DMS153 (cell line): ENCODE measurements at places on chromosomes 7 and 10.
A peak's percentile ranks its signal among the peaks of the same experiment; 100 is the strongest.

GRCh38 chr7:153027210-153027609, 267.7 kb downstream of the ACTR3B start:
- no peak for DNase-seq

GRCh38 chr10:74047871-74048270, 50.0 kb downstream of the VCL start:
- no peak for DNase-seq

DNA sequence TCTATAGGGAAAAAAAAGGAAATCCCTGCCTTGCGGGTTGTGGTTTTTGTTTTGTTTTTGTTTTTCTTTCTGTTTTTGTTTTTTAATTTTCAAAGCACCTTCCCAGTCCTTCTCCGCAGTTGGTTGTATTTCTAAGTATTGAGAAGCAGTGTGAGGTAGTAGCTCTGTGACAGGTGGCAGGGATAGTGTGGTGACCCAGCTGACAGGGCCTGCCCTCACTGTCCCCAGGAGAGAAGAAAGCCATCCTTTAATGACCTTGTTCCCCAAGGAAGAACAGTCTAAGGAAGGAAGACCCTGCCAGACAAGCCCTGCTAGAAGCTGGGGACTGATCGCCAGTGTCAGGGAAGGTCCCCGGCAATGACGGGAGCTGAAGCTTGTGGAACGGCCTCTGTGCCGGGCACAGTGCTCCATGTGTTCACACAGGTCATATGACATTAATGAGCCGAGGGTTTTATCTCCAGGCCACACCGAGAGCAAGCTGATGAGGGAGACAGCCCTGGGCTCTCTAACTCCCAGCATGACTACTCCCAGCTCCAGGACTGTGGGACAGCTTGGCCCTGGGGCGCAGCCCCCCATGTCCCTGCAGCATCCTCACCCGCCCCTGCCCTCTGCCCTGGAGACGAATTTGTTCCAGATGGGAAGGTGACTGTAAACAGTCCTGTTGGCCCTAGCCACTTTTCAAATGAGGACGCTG, 69.0 kb upstream of the LRRC18 start:
- no peak for DNase-seq

DNA sequence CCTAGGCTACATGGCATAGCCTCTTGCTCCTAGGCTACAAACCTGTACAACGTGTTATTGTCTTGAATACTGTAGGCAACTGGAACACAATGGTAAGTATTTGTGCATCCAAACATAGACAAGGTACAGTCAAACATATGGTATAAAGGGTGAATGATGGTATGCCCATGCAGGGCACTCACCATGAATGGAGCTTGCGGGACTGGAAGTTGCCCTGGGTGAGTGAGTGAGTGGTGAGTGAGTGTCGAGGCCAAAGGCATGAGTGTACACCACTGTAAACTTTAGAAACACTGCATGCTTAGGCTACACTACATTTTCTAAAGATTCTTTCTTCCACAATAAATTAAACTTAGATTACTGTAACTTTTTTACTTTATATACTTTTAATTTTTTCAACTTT, 165.7 kb downstream of the PARD3 start:
- DNase-seq, result no peak

GRCh38 chr7:138889582-138890498, 91.3 kb downstream of the KIAA1549 start:
- peak; percentile 75 for DNase-seq

GRCh38 chr10:85580585-85580984, 786.0 kb downstream of the GRID1 start:
- DNase-seq, result no peak

DNA sequence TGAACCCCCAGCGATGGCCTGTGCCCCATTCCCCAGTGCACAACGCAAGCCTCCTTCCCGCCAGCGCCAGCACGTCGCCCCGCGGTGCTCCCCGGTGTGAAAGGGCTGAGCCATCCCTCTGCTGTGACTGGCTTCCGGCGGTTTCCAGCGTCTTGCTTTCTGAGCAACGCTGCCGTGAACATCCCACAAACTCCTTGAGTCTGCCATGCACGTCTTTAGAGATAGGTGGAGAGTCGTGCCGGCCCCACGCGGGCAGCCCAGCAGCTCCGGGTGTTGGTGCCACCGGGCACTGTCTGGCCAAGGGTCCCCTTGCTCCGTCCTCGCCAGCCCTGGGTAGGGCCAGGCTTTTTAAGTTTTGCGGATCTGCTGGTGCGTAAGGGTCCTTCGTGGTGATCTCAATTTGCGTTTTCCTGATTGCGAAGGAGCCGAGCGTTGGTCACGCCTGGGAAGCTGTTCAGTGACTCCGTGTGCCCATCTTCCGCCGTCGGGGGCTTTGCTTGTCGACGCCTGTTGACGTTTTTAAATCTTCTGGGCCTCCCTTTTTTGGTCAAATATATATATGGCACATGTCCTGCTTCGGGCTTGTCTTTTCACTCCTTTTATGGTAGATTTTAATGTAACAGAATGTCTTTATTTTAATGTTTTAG, 70.6 kb downstream of the FOXL3 start:
- DNase-seq, result no peak

GRCh38 chr7:51079494-51079893, 237.1 kb downstream of the COBL start:
- peak; percentile 36 for DNase-seq

DNA sequence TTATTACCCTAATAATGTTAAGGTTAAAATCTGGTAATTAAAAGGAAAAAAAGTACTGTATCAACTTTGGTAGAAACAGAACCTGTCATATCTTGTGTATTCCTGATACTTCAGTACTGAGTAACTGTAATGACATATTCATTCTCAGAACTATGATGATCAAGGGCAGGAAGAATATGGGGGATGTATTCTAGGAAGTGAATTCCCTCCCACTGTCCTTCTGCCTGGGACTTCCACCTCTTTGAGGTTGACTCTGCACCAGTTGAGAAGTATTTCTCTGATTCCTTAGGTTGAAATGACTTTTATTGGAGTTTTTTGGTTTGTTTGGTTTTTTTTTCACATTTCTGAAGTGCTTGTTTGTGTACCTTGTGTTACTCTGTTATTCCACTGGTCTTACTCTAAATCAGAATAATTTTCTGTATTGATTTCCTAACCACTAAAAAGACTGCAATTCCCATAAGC, 36.9 kb downstream of the WASL start:
- no peak for DNase-seq

DNA sequence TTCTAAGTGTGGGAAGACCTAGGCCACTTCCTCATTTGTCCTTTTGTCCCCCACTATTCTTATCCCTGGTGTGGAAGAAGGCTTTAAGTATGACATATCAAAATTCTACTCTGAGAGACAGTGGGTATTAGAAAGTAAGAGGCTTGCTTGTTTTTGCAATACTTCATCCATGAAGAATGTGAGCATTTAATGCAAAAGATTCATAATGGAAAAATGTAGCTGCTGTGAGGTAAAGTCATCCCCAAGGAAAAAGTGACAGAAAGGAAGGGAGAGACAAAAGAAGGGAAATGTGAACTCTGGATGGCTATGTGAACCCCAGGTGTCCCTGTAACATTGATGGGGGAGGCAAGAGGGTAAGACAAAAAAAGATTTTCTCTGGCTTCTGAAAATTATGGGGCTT, 607.5 kb downstream of the SORCS1 start:
- DNase-seq, result no peak

- no peak for DNase-seq
These were observed 221.1 kb downstream of the KCNMA1 start for GRCh38 chr10:77416311-77417135.

DNA sequence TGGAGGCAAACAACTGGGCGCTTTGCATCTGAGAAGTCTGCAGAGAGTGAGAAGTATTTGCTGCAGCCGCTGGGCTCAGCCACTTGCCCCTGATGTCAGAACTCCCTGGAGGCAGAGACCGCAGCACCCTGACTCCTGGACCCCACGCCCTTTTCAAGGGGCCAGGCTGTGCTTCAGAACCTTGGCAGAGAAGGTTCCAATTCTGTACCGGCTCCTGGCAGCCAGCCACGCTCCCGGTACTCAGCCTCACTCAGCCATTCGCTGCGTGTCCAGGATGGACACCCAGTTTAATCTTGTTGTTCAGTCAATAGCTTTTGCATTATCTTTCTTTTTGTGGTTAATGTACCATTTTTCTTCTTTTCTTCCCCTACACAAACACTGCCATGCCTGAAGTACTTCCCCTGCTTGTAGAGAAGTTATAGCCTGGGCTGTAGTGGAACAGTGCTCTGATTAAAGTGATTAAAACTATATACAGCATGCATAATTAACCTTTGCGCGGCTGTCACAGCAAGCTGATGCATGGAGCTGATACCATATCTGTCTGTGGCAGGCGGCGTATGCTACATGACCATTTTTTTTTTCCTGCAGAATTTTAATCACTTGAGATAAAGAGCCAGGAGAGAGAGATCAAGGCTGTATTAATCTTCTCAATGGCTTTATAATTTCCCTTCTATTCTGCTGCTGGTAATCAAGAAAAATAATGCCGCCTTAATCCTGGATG, 578.5 kb downstream of the SDK1 start:
- peak; percentile 55 for DNase-seq

- DNase-seq, result no peak
These were observed 90.0 kb downstream of the CDK14 start for GRCh38 chr7:90686146-90686545.

DNA sequence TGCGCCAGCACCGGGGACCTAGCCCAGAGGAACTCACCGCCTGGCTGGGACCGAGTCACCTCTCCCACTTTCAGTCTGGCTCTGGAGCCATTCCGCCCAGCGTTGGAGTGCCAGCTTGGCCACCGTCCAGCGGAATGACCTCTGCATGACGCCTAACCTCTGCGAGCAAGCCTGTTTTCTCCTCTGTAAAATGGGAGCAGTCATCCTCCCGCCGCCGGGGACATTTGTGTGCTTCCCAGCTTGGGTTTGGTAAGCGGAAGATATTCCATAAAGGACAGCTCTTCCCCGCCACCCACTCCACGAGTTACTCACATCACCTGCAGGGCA, 1.3 kb upstream of the ZCCHC24 start:
- DNase-seq, result no peak
